NCI-H526 treated with DMSO at 0.1 percent for 48 hours (cell line): ENCODE measurements at places on chromosomes 5 and 9.

DNA sequence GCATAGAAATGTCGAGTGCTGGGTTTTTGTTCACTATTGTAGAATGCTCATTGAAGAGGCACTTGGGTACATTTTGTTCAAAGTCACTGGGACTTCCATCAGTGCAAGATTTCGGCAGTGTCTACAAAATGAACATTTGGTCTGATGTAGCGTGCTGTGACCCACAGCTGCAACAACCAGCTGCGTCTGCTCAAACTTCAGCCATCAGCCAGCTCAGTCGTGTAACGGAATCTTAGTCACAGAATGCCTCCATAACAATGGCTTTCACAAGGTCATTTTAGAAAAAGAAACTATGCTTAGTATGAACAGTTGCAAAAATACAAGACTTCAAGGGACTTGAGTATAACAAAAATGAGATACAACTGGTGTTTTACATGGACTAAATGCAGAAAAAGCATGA lies 828.1 kb upstream of the GRAMD2B start:
- no peak for DNase-seq

DNA sequence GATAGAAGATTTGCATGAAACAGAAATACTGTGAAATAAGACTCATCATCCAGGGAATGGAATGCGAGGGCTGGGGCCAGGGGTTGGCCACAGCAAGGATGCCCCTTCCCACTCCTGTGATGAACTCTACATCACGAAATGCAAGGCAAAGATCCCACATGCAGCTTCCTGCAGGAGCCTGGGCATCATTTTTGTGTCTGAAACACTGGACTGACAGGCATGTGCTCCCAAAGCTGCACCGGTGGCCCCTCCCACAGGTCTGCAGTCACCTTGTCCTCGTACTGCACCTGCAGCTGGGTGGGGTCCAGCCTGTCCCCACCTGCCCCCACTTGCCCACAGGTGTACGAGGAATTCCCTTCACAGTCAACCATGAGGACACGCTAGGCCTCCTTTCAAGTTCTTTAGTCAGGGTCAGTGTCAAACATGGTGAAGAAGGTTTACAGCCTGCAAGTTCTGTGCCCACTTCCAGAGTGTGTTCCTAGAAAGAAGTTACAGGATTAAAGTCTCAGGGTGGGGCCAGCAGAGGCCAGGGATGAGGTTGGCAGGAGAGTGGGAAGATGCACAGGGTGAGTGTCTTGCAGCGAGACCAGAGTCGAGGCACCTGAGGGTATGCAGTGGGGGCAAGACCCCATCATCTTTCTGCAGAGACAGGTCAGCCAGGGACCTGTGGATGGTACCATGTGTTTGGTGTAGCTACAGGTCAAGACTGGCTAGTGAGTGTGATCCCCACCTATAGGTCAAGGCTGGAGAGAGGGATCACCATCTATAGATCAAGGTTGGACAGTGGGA lies 155.0 kb upstream of the IRX2 start:
- DNase-seq = no peak

- DNase-seq = no peak
Measured at GRCh38 chr9:107615321-107615720, 125.8 kb upstream of the KLF4 start.

DNA sequence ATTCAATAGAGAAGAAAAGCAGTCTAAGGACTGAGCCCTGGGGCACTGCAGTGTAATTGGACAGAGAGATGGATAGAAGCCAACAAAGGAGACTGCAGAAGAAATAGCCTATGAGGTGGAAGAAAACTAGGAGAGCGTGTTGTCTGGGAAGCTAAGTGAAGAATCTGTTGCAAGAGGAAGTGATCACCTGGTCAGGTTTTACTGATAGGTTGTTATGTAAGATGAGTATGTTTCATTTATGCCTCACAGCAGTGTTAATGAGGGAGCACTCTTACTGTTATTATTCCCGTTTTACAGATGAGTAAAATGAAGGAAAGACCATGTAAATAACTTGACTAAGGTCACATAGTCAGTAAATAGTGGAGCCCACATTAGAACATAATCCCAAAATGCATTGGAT lies 80.0 kb upstream of the GRHPR start:
- DNase-seq = no peak

GRCh38 chr5:64165160-64165499 lies 513 bp upstream of the RNF180 start:
- no peak for DNase-seq

DNA sequence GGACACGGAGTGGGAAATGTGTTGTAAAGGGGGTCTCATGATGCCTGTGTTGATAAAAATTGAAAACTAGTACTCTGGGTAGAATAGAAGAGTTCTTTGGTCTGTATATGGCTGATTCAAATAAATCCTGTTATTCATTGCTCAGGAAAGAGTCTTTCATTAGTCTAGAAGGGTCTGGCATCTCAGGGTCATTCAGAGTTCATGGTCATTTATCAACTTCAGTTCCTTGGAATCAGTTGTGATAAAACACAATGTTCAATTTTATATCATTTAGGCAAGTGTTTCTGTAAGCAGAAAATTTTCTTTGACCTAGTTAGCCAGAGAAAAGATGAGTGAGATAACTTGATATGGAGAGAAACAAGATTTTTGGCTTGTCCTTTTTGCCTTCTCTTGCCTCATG lies 36.3 kb downstream of the SPATA31D1 start:
- DNase-seq = no peak

GRCh38 chr5:35026941-35027340 lies 20.8 kb downstream of the AGXT2 start:
- DNase-seq = no peak

GRCh38 chr5:88772831-88773230 lies 110.2 kb downstream of the MEF2C start:
- DNase-seq = no peak

GRCh38 chr5:131749723-131750470 lies 46.9 kb downstream of the FNIP1 start:
- DNase-seq = no peak

GRCh38 chr5:135437422-135437795 lies 9.7 kb downstream of the DCANP1 start:
- DNase-seq = no peak

DNA sequence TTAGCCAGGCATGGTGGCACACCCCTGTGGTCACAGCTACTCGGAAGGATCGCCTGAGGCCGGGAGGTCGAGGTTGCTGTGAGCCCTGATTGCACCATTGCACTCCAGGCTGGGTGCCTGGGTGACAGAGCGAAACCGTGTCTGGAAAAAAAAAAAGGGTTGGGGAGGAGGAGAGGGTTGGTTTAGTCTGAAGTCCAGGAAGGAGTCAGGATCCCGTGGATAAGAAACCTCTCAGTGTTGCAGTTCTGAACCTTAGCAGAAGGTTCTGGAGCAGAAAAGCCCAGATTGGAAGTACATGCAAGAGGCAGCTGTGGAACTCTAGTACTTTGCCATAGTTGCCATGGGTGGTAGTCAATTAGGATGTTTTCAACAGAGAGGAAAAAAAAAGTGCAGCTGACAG lies 125.2 kb upstream of the CPEB4 start:
- no peak for DNase-seq

- DNase-seq = peak; percentile 91
Measured at GRCh38 chr9:6955251-6955921, 197.6 kb downstream of the KDM4C start.

DNA sequence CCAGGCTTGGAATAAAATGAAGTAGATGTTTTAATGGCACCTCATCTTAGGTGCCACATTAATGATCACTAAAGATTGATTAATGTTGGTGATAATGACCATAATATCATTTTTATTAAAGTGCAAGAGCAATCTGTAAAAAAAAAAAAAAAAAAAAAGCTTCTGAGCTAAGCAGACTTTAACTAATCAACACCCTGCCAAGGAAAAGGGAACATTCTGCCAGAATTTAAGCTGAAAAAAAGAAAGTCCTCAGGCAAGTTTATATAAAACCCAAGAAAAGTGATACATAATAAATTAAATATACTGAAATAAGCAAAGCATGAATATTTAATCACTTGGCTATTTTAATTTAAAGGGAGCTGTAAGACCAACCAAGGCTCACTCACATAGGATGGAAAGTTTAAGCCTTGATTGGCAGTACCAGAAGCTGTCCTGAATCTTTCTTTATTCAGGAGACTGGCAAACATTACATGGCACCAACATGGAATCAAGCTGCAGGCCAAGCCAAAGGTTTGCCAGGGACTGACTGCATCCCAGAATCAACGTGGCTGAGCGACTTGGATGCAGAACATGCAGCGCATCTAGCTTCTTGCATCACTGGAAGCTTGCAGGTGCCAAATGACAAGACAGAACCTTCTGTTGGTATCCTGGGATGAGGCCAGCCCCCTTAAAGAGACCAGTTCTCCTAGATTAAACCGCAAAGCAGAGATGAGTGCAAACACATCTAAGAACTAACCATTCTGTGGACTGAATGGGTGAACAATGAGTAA lies 413.6 kb downstream of the ENC1 start:
- DNase-seq = no peak

GRCh38 chr5:24177821-24178220 lies 467.0 kb downstream of the CDH10 start:
- no peak for DNase-seq

DNA sequence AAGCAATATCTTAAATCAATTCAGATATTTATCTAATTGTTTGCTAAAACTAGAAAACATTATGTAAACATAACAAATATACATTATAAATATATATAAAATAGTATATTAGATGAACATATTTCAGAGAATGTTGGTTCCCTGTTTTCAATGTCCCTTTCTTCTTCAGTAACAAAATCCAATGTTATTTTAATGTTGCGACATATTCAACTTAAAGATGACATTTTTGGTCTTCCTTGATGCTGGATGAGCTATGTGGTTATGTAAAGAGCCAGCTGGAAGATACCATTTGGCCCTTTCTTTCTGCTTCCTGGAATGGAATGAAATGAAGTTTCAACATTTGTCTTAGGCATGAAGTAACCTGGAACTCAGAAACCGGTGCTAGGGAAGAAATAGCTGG lies 668.1 kb upstream of the CDH6 start:
- no peak for DNase-seq

GRCh38 chr9:133276001-133276884 lies 1.2 kb upstream of the ABO start:
- no peak for DNase-seq

GRCh38 chr9:120736881-120737280 lies 22.6 kb upstream of the MEGF9 start:
- DNase-seq = no peak

GRCh38 chr5:53481159-53481886 lies 894 bp downstream of the FST start:
- DNase-seq = no peak

DNA sequence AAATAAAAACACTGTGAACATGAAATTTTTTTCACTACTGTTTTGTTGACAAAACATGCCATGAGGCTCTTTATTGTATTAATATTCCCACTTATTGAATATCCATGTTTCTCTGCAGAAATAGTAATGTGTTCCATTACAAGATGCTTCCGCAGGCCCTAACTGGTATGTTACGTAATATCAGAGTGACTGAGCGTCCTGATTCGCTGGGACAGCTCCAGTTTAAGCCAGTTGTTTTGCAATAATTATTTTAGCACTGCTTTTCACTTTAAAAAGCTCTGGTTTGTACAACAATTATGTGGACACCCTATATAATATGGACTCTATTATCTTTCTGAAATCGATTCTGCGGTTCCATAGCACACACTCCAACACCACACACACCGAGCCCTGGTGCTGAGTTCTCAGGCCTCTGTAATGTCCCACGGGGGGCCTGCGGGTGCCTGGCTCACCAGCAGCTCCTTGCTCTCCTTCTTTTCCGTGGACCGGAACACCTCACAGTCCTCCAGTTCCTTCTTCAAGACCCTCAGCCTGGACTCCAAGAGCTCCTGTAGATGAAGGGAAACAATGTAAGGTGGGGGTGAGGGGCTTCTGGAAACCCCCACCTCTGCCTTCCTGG lies 1.8 kb downstream of the TRIM7 start:
- DNase-seq = no peak
